ENCODE measurements at places on chromosomes 3 and 15.

DNA sequence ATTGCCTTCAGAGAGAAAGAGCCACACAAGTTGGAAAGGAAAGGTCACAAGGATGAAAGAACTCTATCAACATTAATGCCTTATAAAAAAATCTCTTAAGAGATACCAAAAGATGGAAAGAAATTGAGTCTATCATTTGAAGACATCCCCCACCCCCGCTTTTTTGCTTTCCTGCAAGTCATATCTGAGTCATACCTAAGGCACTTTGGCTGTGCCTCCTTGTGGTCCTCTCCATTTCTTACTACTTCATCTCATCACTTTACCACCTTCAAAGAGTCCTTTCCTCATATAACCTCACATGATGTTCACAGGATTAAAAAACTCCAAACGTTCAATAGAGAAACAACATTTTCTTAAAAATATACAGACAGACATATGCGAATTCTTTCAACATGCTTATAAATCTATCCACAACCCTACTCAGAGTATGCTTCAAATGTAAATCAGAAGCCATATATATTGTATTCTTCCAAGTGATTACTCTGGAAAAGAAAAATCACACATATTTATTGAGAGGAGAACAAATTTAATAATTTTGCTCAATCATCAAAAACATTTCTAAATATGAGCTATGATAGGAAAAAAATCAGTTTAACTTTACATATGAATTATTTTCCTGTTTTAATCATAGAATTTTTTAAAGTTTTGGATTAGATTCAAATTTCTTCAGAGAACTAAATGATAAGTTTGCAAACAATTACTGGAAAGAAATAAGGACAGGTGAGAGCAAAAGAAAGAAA, 1003.9 kb upstream of the CFAP20DC start:
- DNase-seq, result peak; percentile 58

- DNase-seq, result no peak
Observed at GRCh38 chr15:74317820-74318375, 49.5 kb downstream of the CYP11A1 start.

GRCh38 chr3:16366581-16366980, 101.6 kb downstream of the OXNAD1 start:
- no peak for DNase-seq

GRCh38 chr3:46479696-46480095, 15.0 kb upstream of the LTF start:
- DNase-seq, result no peak

DNA sequence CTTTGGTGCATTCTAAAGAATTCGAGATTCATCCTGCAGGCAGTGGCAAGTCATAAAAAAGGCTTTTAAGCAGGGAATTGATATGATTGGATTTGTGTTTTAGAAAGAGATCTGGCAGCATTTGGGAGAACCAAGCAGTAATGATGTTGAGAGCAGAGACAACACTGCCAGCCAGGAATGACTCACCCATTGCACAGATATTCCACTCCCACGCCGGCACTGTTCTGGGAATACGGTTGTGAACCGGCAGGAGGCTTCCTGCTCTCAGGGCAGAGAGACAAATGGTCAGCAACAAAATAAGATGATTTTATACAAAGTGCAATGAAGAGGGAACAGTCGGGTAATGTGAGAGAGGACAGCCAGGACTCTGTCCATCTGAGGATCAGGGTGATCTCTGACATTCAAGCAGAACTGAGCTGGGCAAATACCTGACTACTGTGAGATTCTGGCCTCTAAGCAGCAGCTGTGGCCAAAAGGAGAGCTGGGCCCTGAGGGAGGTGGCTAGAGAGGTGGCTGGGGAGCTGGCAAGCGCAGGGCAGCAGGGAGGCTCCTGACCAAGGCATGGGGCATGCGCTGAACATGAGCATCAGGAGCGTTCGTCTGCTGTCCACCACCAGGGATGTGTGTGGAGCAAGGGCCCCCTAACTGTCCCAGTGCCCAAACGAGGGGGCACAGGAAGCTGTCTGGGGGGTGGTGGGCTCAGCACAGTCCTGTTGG, 56.1 kb upstream of the PLXNA1 start:
- no peak for DNase-seq

GRCh38 chr3:153591561-153592245, 429.7 kb downstream of the RAP2B start:
- DNase-seq, result no peak

GRCh38 chr3:59320080-59320479, 270.3 kb upstream of the CFAP20DC start:
- no peak for DNase-seq

DNA sequence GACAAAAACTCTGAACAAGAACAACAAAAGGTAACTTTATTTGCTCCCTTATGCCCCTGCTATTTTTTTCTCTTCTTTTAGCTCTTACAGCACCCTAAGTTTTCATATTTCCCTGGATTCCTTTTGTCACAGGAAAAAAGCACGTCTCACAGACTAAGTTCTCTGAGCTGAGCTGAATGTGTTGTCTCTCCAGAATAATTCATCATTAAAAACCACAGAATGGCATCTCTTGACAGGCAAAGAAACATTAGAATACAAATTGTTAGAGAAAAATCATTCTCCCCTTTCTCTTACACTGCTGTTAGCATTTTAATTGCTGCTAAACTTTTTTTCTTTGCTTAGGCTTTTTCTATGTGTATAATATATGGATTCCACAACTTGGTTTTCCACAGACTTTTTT, 48.7 kb upstream of the SECISBP2L start:
- DNase-seq, result no peak

DNA sequence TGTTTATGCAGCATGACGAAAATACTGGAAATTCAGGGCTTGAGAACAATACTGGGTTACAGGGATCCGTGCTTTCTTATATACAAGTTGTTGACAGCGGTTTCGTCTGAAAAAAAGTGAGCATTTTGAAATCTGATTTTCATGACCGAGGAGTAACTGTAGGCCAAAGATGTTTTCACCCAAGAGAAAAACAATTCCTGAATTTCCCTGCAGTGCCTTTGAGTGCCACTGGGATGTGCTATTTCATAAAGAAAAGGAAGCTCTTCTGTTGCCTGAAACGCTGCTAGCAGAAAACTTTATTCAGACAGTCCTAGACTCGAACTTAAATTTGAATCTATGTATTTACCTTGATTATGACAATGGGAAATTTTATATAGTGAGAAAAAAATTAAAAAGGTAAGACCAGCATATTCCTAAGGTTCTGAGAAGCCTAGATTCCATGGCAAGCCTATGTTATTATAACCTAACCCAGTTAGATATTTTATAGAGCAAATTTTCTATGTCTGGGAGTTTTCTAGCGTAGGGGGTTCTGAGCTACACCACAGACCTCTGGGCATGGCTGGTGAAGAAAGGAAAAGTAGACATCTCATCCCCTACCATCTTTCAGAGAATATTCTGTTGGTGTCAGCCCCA, 30.2 kb downstream of the KCNAB1 start:
- peak; percentile 17 for DNase-seq

DNA sequence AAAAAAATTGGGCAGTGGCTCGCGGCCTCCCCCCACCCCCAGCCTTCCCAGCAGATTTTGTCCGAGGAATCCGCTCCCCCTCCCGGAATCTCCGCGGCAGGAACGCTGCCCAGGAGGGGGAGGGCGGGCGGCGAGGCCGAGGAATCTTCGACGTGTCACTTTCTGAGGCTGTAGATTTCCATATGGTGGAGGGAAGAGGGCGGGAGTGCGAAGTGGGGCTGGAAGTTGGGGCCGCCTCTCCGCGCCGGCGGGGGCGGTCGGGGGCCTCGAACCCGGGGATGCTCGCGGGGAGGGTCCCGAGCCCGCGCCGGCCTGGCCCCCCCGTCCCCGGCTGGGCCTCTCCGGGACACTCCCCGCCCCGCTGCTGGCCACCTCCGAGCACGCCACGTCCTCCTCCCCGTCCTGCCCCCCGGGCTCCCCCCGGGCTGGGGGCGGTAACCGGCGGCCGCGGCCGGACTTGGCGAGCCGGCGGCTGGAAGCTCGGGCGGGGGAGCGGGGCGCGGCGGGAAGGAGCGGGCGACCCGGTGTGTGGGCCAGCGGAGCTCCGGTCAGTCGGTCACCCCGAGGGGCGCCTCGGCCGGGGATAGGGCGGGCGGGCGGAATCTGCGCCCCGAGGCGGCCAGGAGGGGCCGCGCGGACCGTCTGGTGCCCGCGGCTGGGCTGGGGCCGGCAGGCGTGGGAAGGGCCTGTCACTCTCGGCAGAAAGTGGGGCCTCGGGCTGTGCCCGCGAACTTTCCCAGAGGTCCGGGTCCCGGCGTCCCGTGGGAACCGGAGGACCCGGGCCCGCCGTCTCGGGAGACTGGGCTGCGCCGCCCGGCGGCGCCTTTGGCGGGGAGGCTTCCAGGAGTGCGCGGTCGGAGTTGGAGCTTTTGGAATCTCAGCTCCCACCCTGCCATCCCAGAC, 951 bp downstream of the FNDC3B start:
- DNase-seq, result peak; percentile 55
